ENCODE measurements at places on chromosomes 1 and 21.

DNA sequence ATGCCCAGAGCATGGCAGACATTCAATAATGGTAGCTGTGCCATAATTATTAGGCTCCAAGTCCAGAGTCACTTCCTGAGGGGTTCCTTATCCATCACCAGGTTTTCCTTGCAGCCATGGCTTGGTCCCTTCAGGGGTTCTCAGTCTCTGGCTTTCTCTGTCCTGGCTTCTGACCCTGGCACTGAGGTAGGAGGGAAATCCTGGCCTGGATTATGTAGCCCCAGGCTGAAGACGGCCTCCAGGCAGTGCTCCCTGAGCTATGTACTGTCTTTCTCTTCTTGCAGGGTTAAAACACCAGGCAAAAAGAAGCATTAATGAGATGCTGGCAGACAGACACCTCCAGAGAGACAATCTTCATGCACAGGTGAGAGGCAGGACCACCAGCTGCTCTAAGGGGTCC lies 9.5 kb upstream of the PADI3 start:
- DNase-seq: no peak
- H3K27ac ChIP-seq: no peak overlapping the region
- peaks cover 11% of the 10 kb centered on the region for H3K27me3 ChIP-seq
- no peak overlapping the region for H3K4me3 ChIP-seq
- H3K36me3 ChIP-seq: no peaks in the 10 kb centered on the region

DNA sequence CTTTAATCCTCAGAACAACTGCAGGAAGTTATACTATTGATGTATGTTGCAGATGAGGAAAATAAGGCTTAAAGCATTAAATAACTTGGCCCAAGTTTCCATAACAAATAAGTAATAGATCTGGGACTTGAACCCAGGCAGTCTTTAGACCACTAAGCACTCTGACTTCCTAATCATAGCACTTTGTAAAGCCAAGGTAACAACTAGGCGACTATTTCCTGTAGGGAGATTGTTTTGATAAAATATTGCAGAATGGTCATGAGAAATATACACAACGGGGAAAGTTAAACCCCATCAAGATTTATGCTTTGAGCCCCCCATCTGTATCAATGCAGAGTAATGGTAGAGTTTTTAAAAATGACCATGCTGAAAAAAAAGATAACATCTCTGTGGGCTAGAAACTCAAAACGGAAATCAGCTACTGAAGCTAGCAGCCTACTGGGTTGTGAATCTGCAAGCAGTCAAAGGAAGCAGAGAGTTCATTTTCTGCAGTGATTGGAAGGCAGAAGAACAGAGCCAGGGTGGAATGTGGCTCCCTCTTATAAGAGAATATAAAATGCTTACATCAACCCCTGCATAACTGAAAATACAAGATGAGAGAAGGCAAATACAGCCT lies 111.2 kb upstream of the OLIG2 start:
- peaks cover 36% of the 10 kb centered on the region for H3K4me1 ChIP-seq
- peak overlapping the region; percentile 79 for H3K27ac ChIP-seq
- peak; percentile 48 for DNase-seq
- no peaks in the 10 kb centered on the region for H3K36me3 ChIP-seq

DNA sequence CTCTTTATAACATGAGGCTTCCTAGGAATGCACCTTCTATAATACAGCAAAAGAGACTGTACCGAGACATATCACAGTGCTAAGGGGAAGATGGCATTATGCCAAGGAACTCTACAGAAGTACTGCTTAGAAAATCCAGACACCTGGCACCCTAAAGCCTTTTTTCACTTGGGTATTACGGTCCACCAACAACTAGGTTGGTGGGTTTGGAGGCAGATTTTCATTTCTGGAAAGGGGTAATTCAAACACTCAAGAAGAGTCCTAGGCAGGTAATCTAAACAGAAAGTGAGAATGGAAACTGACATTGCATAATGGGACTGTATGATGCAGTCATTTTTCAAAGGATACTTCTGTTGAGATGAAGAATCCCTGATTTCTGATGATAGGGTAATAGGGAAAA lies 19.6 kb downstream of the SCMH1 start:
- no peak overlapping the region for H3K4me3 ChIP-seq
- no peaks in the 10 kb centered on the region for H3K27me3 ChIP-seq
- no peak overlapping the region for H3K27ac ChIP-seq
- peaks cover 39% of the 10 kb centered on the region for H3K36me3 ChIP-seq

- H3K36me3 ChIP-seq: no peaks in the 10 kb centered on the region
- H3K4me3 ChIP-seq: no peak overlapping the region
- peaks cover 6% of the 10 kb centered on the region for H3K27me3 ChIP-seq
- H3K4me1 ChIP-seq: no peaks in the 10 kb centered on the region
- DNase-seq: no peak
Observed at GRCh38 chr1:177142791-177143271, 21.7 kb downstream of the ASTN1 start.

GRCh38 chr1:111101854-111102642 lies 37.8 kb downstream of the DRAM2 start:
- no peak overlapping the region for H3K27ac ChIP-seq
- no peaks in the 10 kb centered on the region for H3K4me1 ChIP-seq
- H3K4me3 ChIP-seq: no peak overlapping the region
- H3K36me3 ChIP-seq: peaks cover 71% of the 10 kb centered on the region
- H3K27me3 ChIP-seq: no peaks in the 10 kb centered on the region

DNA sequence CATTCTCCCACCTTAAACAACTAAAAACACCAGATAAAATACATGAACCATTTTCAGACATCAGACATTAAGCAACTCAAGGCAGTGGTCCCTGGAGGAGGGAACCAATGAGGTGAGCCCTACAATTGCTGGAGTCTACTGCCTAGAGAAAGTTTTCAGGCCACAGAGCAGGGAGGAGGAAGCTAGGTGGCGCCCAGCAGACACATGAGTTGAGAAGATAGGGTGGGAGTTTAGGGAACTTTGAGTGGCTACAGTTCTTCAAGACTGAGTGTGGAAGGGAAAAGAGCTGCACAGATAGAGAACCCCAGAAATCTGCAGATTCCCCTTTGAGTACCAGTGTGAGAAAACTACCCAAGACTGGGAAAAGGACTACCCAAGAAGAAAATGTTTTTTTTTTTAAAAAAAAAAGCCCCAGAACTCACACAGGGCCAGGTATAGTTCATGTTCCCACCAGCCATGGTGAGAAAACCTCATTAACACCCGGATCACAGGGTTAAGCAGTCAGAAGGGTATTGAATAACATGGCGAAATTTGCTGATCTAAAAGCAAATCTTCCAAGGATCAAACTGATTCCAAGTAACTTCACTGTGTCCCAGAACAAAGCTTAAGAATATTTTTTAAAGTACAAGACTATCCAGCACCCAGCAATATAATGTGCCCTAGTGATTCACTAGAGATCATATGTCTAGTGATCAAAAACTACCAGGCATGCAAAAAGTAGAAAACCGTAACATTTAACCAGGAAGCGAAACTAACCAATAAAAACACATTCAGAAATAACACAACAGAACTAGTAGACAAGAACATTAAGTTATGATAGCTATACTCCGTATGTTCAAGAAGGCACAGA lies 12.0 kb downstream of the ALDH9A1 start:
- peak overlapping the region; percentile 49 for H3K4me3 ChIP-seq
- H3K27ac ChIP-seq: peak overlapping the region; percentile 90
- H3K36me3 ChIP-seq: peaks cover 6% of the 10 kb centered on the region
- H3K4me1 ChIP-seq: peaks cover 58% of the 10 kb centered on the region
- DNase-seq: no peak

DNA sequence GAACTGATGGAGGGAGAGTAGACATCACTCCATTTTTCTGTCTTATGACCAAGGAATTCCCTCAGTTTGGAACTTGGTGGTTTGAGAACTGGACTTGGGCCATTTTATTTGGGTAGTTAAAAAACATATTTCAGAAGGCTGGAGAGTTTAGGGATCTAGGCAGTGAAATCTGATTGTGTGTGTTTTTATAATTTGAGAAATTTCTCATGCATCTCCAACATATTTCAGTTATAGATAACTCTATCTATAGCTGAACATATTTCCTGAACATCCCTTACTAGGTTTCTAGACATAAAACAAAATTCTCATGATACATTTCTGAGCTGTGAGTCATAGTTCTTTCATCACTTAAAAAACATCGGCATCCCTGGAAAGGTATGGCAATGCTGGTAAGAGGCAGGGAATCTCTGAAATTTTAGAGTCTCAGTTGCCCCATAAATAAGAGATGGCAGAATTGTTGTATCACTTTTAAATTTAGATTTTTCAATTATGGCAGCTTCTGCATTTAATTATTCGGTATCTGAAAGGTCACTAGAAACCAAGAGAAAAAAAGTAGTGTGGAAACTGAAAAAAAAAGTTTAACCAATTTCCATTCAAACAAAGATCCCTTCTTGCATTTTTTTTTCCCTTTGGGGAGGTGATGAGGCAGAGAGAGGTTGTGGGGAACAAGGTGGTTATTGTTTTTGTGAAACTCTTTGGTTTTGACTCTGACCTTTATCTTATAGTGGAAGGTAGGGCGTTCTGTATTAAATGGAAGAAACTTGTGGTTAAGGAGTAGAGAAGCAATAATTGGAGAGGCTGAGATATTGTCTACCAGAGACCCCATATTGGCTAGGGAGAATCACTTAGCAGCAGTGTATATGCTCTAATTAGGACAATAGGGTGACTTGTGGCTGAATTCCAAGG lies 102.9 kb downstream of the FASLG start:
- DNase-seq: no peak
- H3K27ac ChIP-seq: no peak overlapping the region
- H3K36me3 ChIP-seq: no peaks in the 10 kb centered on the region
- no peaks in the 10 kb centered on the region for H3K27me3 ChIP-seq
- H3K4me3 ChIP-seq: no peak overlapping the region

GRCh38 chr1:162475539-162476185 lies 22.0 kb upstream of the UHMK1 start:
- no peak overlapping the region for H3K27ac ChIP-seq
- DNase-seq: no peak
- H3K36me3 ChIP-seq: no peaks in the 10 kb centered on the region
- H3K27me3 ChIP-seq: peaks cover 13% of the 10 kb centered on the region
- no peak overlapping the region for H3K4me3 ChIP-seq

DNA sequence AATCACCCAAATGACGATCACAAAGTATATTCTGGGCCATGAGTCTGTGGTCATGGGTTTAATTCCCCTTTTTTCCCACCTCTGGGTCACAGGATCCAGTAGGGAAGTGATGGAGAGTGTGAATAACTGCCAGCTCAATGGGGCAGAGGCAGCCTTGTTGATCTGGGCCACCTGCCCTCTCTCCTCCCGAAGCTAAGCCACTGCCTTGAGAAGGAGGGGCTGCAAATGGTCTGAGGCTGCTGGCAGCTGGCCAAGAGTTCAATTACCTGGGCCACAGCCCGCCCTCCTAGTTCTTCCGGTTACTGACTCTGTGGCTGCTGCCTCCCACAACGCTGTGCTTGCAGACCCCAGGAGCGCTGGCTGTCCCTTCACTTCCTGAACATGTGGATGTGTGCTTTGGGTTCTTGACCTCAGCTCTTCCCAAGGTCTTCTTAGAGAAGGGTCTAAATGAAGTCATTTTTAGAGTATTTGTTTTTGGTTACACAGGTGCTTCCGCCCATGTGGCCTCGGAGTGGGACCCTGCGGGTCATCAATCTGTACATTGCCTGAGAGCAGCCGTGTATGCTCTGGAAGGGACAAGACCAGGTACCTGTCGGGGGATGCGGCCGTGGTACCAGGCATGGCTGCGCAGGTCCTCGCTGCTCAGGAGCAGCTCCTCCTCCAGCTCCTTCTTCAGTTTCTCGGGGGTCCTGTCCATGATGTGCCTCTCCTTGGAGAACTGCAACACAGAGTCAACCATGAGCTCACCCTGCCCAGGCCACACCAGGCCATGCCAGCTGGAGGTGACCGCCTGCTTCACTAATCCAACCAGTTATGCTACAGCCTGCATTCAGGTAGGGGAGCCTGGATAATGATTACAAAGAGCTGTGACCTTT lies 89.7 kb downstream of the BCAR3 start:
- H3K4me1 ChIP-seq: peaks cover 38% of the 10 kb centered on the region
- peak; percentile 10 for DNase-seq
- H3K27me3 ChIP-seq: no peaks in the 10 kb centered on the region
- H3K27ac ChIP-seq: peak overlapping the region; percentile 80
- no peaks in the 10 kb centered on the region for H3K36me3 ChIP-seq

- no peaks in the 10 kb centered on the region for H3K27me3 ChIP-seq
- H3K4me1 ChIP-seq: no peaks in the 10 kb centered on the region
- no peak for DNase-seq
- H3K36me3 ChIP-seq: no peaks in the 10 kb centered on the region
- no peak overlapping the region for H3K4me3 ChIP-seq
- no peak overlapping the region for H3K27ac ChIP-seq
Observed at GRCh38 chr1:57067863-57068262, 102.0 kb upstream of the C8B start.

DNA sequence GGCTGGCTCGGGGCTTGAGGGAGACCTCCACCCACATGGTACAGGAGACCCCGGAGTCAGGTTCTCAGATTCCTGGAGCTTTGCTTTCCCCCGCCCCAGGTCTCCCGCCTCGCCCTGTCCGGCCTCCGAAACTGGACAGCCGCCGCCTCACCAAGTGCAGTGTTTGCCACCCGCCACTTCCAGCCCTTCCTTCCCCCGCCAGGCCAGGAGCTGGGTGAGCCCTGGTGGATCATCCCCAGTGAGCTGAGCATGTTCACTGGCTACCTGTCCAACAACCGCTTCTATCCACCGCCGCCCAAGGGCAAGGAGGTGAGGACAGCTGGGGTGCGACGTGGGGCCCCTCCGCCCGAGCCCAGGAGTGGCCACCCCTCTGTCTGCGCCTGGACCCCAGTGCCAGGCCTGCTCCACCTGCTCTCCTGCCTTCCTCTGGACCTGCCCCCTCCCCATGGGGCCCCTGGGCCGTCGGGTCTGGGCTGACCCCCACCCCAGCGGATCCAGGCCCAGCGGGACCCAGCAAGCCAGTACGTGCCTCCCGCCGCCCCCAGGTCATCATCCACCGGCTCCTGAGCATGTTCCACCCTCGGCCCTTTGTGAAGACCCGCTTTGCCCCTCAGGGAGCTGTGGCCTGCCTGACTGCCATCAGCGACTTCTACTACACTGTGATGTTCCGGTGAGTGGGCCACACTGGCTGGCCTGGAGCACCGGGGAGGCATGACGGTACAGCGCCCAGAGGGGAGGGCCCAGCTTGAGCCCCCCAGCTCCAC lies 8.7 kb downstream of the SELENON start:
- H3K27me3 ChIP-seq: no peaks in the 10 kb centered on the region
- no peak for DNase-seq
- H3K36me3 ChIP-seq: no peaks in the 10 kb centered on the region
- no peak overlapping the region for H3K27ac ChIP-seq
- no peak overlapping the region for H3K4me3 ChIP-seq

DNA sequence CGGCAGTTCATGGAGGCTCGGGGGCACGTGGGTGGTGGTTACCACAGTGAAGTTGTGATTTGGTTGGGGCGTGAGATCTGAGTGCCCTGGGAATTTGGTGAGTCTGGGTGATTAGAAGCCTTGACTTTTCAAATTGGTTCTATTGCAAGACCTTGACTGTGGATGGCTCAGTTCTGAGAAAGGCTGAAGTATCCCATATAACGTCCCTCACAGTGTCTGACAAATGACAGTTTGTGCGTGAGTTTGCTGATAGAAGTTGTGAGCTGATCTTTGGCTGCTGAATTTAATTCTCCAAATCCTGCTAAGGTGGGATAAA lies 549 bp downstream of the MSH4 start:
- peaks cover 67% of the 10 kb centered on the region for H3K36me3 ChIP-seq
- no peak overlapping the region for H3K4me3 ChIP-seq
- no peak overlapping the region for H3K27ac ChIP-seq
- H3K4me1 ChIP-seq: peaks cover 14% of the 10 kb centered on the region
- H3K27me3 ChIP-seq: no peaks in the 10 kb centered on the region

All from naive thymus-derived CD8-positive, alpha-beta T cell (primary cell).